ENCODE measurements at places on chromosomes 7 and 10.

DNA sequence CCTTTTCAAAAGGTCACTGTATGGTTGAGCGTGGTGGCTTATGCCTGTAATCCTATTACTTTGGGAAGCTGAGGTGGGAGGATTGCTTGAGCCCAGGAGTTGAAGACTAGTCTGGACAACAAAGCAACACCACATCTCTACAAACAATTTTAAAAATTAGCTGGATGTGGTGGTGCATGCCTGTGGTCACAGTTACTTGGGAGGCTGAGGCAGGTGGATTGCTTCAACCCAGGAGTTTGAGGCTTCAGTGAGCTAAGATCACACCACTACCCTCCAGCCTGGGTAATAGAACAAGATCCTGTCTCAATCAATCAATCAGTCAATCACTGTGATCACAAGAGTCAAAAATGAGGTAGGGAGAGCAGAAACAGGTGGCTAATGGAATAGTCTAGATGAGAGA is 97.0 kb downstream of the SUGCT start:
- no peak overlapping the region for H3K4me3 ChIP-seq
- H3K27ac ChIP-seq, result no peak overlapping the region
- no peak for DNase-seq
- peaks cover 20% of the 10 kb centered on the region for H3K4me1 ChIP-seq
- no peaks in the 10 kb centered on the region for H3K27me3 ChIP-seq

GRCh38 chr10:133567119-133567518 is 1.7 kb upstream of the SYCE1 start:
- no peaks in the 10 kb centered on the region for H3K4me1 ChIP-seq
- no peak for DNase-seq
- H3K4me3 ChIP-seq, result no peak overlapping the region
- no peaks in the 10 kb centered on the region for H3K27me3 ChIP-seq
- H3K36me3 ChIP-seq, result no peaks in the 10 kb centered on the region

DNA sequence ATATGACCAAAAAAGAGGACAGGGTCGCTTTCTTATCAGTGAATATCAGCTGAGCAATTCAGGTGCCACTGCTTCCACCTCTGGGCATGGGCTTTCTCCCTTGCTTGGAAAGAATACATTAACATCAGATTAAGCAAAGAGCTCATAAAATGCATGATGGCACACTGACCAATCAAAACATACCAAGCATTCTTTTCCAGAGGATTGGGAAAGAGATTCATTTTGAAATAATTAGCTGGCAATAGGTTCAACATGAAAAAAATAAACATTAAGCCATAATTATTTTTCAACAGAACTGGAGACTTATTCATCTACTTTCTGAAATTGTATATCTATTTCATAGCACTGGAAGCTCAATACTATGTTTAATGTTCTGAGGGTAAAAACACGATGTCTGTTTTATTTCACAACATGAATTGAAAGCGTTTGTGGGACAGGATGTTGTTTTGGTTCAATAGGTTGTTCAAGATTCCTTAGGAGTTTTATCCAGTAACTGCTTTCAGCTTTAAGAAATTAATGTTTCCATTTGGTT is 53.2 kb downstream of the TFAM start:
- DNase-seq, result no peak
- peaks cover 34% of the 10 kb centered on the region for H3K4me1 ChIP-seq
- no peak overlapping the region for H3K27ac ChIP-seq
- peaks cover 4% of the 10 kb centered on the region for H3K36me3 ChIP-seq
- no peak overlapping the region for H3K4me3 ChIP-seq
- H3K27me3 ChIP-seq, result no peaks in the 10 kb centered on the region

GRCh38 chr10:103235775-103236174 is 9.9 kb upstream of the RPEL1 start:
- no peak overlapping the region for H3K27ac ChIP-seq
- no peaks in the 10 kb centered on the region for H3K27me3 ChIP-seq
- peaks cover 19% of the 10 kb centered on the region for H3K4me1 ChIP-seq
- H3K36me3 ChIP-seq, result no peaks in the 10 kb centered on the region

DNA sequence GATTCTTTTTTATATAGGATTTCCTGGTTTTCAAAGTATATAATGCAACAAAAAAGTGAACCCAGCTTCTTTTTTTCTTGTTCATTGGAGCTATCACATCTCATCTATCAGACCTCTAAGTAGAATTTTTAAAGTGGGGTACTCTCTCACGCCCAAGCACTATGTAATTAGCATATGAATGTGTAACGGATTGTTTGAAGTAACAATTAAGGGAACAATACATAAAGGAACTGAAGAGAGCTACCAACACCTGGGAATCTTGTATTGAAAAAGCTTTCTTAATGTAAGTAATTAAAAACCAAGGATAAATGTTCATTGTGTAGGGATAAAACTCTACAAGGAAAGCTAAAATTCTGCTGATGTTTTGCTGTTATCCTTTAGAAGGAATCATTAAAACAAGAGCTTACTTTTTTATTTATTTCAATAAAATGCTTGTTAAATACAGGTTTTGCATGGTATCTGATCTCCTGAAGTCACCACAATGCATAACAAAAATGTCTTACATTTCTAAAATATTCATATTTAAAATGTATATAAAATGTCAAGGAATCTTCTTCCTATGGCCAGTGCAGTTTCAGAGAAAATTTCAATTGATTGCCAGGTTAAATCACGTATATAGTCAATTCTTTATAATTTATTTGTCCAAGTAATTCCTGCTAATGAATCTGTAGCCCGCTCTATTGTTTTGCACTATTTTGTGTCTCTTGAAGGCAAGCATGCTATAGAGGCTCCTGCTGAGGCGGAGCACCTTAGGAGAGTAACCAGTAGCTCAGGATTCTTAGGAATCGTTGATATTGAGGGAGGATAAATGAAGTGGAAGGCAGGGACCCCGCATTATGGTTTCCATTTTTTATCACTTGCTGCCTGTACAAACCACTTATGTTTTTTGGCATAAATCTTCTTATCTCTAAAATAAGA is 51.6 kb downstream of the PTPRZ1 start:
- no peaks in the 10 kb centered on the region for H3K36me3 ChIP-seq
- H3K4me3 ChIP-seq, result no peak overlapping the region
- DNase-seq, result no peak
- no peak overlapping the region for H3K27ac ChIP-seq
- H3K27me3 ChIP-seq, result peaks cover 7% of the 10 kb centered on the region

DNA sequence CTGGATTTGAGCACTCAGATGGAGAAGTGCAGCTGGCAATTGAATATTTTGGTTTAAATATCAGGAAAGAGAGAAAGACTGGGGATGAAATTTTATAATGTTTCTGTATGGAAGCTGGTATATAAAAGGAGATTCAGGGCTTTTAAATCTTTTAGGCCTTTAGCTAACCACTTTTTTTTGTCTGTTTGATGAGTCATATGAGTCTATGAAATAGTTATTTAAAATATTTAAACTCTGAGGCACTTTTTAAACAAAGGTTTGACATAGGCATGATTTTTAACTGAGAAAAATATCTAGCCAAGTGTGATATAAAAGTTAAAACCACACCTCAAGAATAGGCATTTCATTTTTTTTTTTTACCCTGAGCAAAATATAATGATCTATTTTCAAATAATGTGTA is 944.3 kb downstream of the GATA3 start:
- no peak for DNase-seq
- H3K27ac ChIP-seq, result no peak overlapping the region
- H3K27me3 ChIP-seq, result no peaks in the 10 kb centered on the region

GRCh38 chr10:91796331-91797047 is 1.7 kb upstream of the TNKS2 start:
- no peaks in the 10 kb centered on the region for H3K36me3 ChIP-seq
- DNase-seq, result no peak
- H3K4me1 ChIP-seq, result peaks cover 37% of the 10 kb centered on the region
- H3K4me3 ChIP-seq, result peak overlapping the region; percentile 90
- H3K27me3 ChIP-seq, result no peaks in the 10 kb centered on the region
- peak overlapping the region; percentile 99 for H3K27ac ChIP-seq

DNA sequence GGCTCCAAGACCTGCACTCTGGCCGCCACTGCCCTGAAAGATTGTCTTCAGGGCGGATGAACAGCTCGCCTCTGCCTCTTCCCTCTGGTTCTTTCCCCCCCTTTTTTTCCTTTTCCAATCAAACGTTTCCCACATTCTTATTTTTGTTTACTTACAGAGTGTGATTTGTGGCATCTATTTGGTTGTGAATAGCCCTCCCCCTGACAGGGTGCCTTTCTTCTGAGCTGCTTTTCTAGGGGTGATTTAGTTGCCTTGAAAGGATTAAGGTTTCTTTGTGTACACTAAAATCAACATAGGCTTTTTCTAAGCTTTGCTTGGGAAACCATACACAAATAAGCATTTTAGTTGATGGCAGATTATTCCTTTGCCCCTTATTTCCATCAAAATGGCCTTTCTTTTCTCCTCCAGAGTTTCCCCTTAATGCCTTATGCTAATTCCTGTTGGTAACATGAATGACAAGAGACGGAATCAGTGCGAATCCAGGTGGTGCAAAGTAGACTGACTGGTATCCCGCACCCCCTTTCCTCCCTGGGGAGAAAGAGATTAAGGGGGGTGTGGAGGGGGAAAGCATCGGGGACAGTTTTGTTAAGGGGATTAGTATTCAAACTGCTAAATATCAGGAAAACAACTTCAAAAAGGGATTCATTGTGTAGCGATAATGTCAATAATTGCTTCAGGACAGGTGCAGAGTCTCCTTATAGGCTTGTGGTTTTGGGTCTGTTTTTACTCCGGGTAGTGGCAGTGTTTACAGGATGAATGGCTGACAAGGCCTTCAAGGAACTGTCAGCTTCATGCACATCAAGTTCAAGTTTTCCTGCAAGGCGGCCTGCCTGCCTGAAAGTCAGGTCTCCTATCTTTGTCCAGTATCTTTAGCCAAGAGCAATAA is 431.6 kb upstream of the GALNT17 start:
- no peak overlapping the region for H3K27ac ChIP-seq
- H3K4me1 ChIP-seq, result peaks cover 37% of the 10 kb centered on the region
- H3K36me3 ChIP-seq, result peaks cover 9% of the 10 kb centered on the region
- H3K4me3 ChIP-seq, result no peak overlapping the region

DNA sequence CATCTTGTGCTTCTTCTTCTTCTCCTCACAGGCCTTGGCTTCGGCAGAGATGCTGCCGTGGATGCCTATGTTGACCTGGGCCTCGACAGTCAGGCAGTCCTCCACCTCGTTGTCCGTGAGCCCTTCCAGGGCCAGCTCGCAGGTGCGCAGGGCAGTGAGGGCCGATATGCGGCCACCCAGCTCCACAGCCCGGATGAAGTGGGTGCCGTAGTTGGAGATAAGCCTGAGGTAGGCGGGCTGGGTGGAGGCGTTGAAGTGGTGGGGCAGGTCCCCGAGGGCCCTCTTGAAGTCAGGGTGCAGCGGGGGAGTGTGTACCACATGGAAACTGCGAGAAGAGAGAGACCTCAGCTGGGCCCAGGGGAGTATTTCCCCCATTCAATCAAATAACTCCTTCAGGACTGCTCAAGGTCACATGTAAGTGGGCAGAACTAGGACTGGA is 3.7 kb downstream of the PRF1 start:
- no peak overlapping the region for H3K27ac ChIP-seq
- no peak for DNase-seq
- peaks cover 12% of the 10 kb centered on the region for H3K4me1 ChIP-seq
- H3K27me3 ChIP-seq, result no peaks in the 10 kb centered on the region
- H3K4me3 ChIP-seq, result no peak overlapping the region
- H3K36me3 ChIP-seq, result no peaks in the 10 kb centered on the region

- no peak overlapping the region for H3K27ac ChIP-seq
- DNase-seq, result no peak
- no peaks in the 10 kb centered on the region for H3K36me3 ChIP-seq
- no peaks in the 10 kb centered on the region for H3K4me1 ChIP-seq
- H3K27me3 ChIP-seq, result no peaks in the 10 kb centered on the region
- H3K4me3 ChIP-seq, result no peak overlapping the region
Observed at GRCh38 chr10:61040399-61041016, 96.5 kb upstream of the RHOBTB1 start.

Measured in mesothelial cell of epicardium (in vitro differentiated cells).